Muscle of arm (tissue), 14 donors: ENCODE measurements at places on chromosomes 5 and 9. TPM values are rescaled to one million over a fixed set of nuclear protein-coding genes. Genes with fewer than 3 reads are reported as not detected.

The BARHL1 gene
- polyA plus RNA-seq = not detected

The UBE2R2 gene
- polyA plus RNA-seq = 40.4 TPM

The NUTM2F gene
- not detected for polyA plus RNA-seq

The PCDHA6 gene
- not detected for polyA plus RNA-seq

The CSNK1A1 gene
- 159 TPM for polyA plus RNA-seq

The SHOC1 gene
- polyA plus RNA-seq = not detected

The FBXL7 gene
- 24.4 TPM for polyA plus RNA-seq

The TGFBR1 gene
- polyA plus RNA-seq = not detected

DNA sequence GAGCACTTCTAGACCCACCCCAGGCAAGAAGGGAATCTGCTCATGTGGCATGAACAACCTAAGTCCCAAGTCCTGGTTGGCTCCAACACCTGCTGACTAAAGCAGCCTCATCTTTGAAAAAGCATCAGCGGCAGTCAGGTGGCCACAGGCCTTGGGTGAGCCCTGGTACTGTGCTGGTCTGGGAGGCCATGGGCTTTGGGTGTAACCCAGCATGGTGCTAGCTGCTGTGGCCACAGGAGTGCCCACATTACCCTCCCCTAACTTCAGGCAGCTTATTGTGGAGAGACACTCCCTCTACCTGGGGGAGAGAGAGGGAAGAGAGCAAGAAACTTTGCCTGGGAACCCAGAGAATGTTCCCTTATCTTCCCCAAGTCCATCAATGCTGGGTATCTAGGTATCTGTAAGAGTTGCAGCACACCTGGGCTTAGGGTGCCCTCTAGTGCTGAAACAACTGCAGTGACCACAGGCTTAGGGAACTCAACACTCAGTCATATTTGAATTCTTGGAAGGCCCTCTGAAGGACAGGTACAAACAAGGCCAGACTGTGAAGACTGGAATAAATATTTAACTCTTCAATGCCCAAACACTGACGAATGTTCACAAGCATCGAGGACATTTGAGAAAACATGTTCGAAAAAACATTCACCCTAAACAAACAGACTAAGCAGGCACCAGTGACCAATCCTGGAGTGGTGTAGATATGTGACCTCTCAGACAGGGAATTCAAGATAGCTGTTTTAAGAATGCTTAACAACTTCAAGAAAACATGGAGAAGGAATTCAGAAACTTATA lies 69.9 kb upstream of the OR2K2 start:
- DNase-seq = no peak

- DNase-seq = no peak
Measured at GRCh38 chr9:93470391-93470790, 17.0 kb upstream of the FAM120AOS start.

DNA sequence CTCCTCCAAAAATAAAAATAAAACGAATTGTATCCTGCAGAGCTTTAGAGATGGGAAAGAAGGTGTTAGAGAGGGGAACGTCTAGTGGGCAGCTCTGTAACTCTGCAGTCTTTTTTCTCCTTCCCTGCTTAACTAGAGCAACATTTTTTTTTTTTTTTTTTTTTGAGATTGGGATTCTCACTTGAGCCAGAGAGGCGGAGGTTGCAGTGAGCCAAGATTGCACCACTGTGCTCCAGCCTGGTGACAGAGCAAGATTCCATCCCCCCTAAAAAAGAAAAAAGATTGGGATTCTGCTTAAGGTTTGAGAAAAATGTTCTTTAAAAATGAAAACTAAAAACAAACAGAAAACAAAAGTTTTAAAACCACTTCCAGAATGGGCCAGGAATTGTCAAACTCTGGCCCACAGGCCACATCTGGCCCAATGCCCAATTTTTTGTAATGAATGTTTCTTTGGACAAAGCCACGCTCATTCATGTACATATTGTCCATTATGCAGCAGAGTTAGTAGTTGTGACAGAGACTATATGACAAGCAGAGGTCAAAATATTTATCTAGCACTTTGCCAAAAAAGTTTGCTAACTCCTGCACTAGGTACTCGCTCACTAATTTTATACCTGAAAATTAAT lies 98.5 kb downstream of the ZCCHC7 start:
- no peak for DNase-seq

GRCh38 chr9:25703701-25704357 lies 25.6 kb upstream of the TUSC1 start:
- no peak for DNase-seq

DNA sequence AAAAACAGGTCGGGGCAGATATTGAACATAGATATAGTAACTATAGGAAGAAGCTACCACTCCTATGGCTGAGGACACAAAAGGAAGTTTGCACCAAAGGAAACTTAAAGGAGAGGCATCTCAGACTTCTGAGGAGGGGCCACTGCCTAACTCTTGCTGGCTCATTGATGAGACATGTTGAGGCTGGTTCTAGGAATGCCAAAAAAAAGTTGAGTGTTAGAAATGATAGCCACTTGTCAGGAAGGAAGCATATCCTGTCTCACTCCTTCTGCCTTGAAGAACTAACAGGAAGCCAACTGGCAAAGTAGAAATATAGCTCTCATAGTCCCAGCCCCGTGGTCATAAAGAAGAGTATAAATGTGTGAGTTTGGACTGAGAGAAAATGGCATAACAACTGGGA lies 23.3 kb upstream of the STOM start:
- DNase-seq = no peak

- DNase-seq = no peak
Measured at GRCh38 chr9:131739959-131740648, at the start of gene RAPGEF1. Gene RAPGEF1 (minus strand): TSS chr9:131740076. CDS start chr9:131739830, 246 bp downstream.

DNA sequence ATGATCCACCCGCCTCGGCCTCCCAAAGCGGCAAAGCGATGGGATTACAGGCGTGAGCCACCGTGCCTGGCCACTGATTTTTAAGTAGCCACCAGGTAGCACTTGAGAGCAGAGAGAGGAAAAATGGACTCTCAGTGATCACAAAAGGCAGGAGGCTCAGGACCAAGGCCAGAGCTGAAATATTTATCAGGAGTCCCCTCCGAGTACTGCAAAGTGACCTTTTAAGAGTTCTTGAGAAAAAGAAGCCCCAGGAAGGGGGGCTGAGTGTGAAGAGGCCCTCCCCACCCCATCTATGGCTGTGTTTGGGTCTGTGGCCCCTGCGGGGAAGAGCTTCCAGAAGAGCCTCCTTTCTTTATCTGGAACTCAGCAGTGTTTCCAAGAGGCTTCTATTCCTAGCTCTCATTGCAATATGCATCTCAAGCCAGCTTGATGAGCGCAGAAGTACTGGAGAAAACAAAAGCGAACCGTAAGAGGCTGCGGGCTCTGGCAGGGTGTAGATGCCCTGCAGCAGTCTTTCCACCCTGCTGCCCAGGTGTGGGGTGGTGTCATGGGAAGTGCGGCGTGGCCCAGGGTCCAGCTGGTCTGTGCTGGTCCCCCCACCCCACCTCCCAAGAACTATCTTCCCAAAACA lies 75.5 kb upstream of the CDK20 start:
- no peak for DNase-seq

- DNase-seq = no peak
Measured at GRCh38 chr5:101212942-101213514, 309.9 kb upstream of the ST8SIA4 start.

GRCh38 chr5:39283231-39283818 lies 64.0 kb upstream of the FYB1 start:
- DNase-seq = peak; percentile 49

- DNase-seq = no peak
Measured at GRCh38 chr9:100725371-100725770, 147.5 kb downstream of the CAVIN4 start.
